ENCODE measurements at places on chromosomes 1 and 21.

GRCh38 chr1:248416226-248416625 is 13.4 kb downstream of the OR2T1 start:
- no peak for DNase-seq

GRCh38 chr1:242623756-242624155 is 99.3 kb upstream of the PLD5 start:
- no peak for DNase-seq

GRCh38 chr1:8423692-8424538 is 106.0 kb downstream of the SLC45A1 start:
- peak; percentile 88 for DNase-seq

- DNase-seq, result no peak
These were observed 12.4 kb downstream of the C1orf116 start for GRCh38 chr1:207020065-207020708.

GRCh38 chr1:214264196-214264595 is 16.8 kb upstream of the SMYD2 start:
- no peak for DNase-seq

DNA sequence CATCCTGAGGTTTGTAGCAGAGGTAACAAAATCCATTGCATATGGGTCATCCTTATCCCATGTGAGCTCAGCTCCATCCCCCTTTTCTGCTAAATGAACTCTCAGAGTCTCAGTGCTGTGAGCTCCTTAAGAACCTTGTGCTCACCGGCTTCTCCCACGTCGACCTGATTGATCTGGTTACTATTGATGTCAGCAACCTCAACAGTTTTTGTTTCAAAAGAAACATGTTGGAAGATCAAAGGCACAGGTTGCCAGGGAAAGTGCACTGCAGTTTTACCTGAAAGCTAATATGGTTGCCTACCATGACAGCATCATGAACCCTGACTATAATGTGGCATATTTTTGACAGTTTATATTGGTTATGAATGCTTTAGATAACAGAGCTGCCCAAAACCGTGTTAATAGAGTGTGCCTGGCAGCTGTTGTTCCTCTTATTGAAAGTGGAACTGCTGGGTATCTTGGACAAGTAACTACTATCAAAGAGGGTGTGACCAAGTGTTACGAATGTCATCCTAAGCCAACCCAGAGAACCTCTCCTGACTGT is 131.4 kb downstream of the HS2ST1 start:
- no peak for DNase-seq

- DNase-seq, result no peak
These were observed 17.8 kb upstream of the CNR2 start for GRCh38 chr1:23930861-23931490.

- no peak for DNase-seq
These were observed 924.0 kb downstream of the LTN1 start for GRCh38 chr21:28068455-28069358.

- DNase-seq, result no peak
These were observed 46.1 kb downstream of the RBM11 start for GRCh38 chr21:14262039-14262438.

- no peak for DNase-seq
These were observed 2.3 kb upstream of the MKNK1 start for GRCh38 chr1:46606255-46606965.

DNA sequence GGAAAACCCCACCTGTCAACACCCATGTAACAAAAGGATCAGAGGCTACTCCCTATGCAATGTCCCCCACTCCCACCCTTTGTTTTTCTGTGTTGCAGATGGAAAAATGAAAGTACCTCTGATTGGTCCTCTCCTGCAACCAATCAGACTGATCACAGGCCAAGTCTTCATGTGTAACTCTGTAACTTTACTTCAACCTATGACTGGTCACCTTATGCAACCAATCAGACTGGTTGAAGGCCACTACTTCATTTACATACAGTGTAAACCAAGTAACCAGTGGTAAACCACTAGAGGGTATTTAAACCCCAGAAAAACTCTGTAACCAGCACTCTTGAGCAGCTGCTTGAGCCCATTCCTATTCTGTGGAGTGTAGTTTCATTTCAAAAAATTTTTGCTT is 266.3 kb upstream of the OLFM3 start:
- no peak for DNase-seq

- no peak for DNase-seq
These were observed 606 bp upstream of the FMO4 start for GRCh38 chr1:171313319-171313834.

DNA sequence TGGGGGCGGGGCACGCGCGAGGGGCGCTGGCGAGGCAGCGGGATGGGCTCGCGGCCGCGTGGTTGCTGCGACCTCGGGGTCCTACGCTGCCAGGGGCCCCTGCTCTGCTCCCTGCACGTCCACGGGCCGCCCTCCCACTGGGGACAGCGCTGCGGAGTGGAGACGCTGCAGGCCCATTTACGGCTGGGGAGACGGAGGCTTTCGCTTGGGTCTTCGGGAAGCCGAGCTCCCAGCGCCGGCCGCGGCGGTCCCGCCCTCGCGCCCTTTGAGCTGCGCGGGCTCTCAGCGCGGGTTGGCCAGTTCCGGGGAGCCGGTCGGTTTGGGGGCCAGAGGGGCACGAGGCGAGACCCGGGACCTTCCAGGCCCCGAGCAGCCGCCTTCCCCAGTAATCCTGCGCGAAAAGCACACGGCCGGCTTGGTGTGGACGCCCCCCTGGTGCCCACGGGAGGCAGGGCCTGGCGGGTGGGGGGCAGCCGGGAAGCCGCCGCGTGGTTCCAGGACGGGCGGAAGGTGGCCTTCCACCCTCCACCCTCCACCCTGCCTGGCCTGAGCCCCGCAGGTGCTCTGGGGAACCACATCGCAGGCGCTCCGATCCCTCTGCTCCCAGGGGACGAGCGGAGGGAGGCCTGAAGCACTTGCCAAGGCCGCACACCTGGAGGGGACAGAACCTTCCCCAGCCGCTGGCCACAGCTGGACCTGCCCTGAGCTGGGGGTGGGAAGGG is 570 bp upstream of the PEX10 start:
- peak; percentile 29 for DNase-seq

GRCh38 chr1:242427519-242427918 is 97.0 kb downstream of the PLD5 start:
- no peak for DNase-seq

DNA sequence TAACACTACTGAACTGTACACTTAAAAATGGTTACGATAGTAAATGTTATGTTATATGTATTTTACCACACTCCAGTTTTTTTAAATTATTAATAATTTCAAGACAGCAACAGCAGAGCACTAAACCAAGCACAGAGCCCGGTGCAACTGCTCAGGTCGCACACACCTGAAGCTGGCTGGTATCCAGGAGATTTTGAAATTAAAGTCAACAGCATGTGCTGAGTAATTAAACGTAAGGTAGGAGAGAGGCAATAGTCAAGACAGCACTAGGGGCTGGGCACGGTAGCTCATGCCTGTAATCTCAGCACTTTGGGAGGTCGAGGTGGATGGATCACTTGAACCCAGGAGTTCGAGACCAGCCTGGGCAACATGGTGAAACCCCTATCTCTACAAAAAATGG is 35.1 kb upstream of the SLC30A10 start:
- no peak for DNase-seq

DNA sequence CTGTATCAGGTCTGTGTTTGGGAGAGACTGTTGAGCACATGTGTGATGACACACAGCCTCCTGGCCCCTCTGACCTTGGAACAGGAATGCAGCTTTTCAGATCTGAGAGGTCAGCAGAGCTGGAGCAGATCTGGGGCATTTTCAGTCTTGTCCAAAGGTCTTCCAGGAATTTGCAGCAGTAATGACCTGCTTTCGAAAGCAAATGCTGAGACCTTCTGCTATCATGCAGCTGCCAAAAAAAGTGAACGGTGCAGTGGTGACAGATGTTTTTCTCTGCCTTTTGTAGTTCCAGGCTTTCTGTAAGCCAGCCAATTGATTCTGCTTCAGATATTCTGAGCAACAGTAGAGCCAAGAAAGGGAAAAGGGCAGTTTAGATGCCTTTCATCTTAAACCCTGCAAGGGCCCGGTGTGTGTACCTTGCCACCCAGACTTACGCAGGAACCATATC is 137.8 kb upstream of the COA6 start:
- no peak for DNase-seq
